Cerebellum (tissue), 4 donors: ENCODE measurements at places on chromosomes 12 and 14.
A peak's percentile ranks its signal among the peaks of the same experiment; 100 is the strongest.

DNA sequence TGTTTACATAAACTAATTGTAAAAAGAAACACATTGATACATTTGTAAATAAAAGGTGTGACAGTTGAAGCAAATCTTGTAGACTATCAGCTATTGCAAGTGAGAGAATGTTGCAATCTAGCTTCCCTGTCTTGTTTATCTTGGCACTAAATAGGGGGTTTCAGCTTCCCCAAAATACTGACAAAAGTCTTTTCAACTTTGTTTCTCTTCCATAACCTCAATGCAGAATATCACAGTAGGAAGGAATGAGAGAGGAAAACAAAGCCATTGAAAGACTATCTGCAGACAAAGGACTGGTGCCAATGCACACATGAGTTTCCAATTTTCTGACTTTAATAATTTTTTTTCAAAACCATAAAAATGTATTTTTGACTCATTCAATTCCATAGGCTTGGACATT, 886.2 kb upstream of the MGAT4C start:
- no peak for DNase-seq

GRCh38 chr12:109489016-109489954, 11.9 kb downstream of the UBE3B start:
- no peak for DNase-seq

DNA sequence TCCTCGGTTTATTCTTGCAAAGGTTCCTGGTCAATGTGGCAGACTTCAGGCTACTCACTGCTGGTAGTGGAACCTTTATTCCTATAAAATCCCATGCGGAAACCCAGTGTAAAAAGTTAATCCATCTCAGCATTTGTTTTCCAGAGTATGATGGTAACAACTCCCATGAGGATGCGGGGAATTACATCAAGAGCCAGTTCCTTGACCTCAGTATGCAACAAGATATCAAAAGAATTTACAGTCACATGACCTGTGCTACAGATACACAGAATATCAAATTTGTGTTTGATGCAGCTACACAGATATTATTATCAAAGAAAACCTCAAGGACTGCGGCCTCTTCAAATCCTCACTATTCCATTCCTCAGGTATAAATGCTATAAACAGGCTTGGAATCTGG, 19.3 kb downstream of the CPM start:
- DNase-seq: no peak

GRCh38 chr12:76462668-76463224, 96.8 kb downstream of the OSBPL8 start:
- DNase-seq: no peak

DNA sequence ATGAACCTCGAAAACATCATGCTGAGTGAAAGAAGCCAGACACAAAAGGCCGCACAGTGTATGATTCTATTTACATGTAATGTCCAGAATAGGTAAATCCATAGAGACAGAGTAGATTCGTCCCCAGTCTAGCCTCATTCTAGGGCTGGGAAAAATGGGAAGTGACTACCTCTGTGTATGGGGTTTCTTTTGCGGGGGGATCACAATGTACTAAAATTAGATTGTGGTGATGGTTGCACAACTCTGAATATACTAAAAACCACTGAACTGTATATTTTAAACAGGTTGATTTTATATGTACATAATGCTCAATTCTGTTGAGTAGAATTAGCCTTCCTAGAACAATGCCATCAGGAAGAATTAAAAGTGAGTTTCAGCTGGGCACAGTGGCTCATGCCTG, 6.3 kb upstream of the RILPL2 start:
- no peak for DNase-seq

GRCh38 chr12:1799882-1800400, 20.4 kb upstream of the LRTM2 start:
- no peak for DNase-seq

GRCh38 chr12:122471324-122472226, 29.2 kb downstream of the ZCCHC8 start:
- DNase-seq: peak; percentile 66

GRCh38 chr12:102478405-102479098, 1.8 kb downstream of the IGF1 start:
- no peak for DNase-seq

DNA sequence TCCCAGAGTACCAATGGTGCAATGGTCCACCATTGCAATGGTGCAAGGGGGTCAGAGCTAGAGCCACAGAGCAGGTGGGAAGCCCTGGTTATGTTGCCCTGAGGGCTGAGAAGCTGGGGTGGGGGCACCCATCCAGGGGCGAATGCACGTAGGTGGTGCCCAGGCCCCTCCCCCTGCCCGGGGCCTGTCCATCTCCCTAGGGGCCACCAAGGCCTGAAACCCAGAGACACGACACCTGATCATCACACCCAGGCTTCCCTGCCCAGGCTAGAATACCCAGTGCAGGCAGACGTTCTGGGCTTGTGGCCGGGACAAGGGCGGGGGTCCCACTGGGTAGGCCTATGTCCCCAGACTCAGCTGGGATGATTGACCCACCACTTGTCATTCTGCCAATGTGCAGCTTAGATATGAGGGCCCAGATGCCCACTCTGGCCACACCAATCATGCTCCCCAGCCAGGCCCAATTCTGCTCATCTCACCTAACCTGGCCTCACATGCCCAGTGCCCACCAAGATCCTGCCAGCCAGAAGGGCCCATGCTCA, 83.2 kb downstream of the ALG10 start:
- no peak for DNase-seq

GRCh38 chr14:71398450-71398849, 491.2 kb downstream of the PCNX1 start:
- no peak for DNase-seq

DNA sequence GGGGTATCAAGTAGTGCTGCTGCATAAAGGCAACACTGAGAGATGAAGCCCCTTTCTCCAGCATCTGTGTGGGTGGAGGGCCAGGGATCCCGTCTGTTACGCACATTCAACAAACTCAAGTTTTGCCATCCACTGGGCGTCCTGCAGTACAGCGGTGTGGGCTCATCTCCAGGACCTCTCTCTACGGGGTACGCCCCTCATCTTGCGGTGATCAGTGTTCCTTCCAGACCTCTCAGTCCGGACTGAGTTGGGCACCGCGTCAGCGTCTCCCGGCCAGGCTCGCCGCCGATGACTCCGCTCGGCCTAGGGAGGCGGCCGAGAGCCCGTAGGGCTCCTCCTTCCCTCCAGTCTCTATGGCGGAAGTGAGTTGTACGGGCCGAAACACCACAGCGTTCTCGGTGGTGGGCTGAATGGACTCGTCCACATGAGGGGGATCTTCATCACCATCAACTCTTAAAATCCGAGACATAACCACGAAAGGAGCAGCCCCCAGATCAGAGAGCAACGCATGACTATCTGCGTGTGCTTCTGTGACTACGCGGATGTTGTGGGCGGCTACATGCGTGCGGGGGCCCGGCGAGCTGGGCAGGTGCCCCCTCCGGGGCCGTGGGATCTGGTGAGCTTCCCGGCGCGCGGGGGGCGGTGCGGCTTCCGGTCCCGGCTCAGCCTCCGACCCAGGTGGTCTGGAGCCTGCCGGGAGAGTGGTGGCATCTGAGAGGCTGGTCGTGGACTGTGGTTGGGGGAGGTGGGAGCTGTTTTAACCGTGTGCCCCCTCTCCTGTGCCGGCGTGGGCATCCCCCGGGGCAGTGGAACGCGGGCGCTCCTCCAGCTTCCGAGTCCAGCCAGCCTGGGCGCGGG, at the start of gene ATG101:
Gene ATG101, plus strand, starts transcription at position 652 of the 858 bp plus-strand sequence. CDS start 3,673 bp downstream, outside the sequence.
- peak; percentile 94 for DNase-seq

DNA sequence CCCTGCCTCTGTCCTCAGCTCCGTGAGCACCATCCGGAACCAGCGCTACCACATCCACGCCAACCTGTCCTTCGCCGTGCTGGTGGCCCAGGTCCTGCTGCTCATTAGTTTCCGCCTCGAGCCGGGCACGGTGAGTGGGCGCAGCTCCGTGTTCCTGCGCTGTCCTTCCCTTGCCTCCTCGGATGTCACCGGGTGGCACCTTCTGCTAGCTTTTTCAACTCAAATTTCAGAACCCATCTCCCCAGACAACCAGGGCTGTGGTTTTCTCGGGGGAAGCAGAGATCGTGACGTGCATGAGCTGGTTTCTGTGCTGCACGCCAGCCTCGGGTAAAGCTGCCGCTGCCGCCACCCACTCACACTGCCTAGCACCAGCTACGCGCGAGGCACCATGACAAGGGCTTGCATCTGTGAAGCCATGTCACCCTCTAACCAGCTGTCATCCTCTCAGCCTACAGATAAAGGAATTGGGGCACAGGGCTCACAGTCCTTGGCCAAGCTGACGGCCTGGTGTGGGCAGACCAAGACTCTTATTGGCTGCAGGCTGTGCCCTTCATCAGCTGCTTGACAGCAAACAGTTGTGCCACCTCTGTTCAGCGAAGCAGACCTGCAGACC, 152.1 kb downstream of the ADGRD1 start:
- no peak for DNase-seq

DNA sequence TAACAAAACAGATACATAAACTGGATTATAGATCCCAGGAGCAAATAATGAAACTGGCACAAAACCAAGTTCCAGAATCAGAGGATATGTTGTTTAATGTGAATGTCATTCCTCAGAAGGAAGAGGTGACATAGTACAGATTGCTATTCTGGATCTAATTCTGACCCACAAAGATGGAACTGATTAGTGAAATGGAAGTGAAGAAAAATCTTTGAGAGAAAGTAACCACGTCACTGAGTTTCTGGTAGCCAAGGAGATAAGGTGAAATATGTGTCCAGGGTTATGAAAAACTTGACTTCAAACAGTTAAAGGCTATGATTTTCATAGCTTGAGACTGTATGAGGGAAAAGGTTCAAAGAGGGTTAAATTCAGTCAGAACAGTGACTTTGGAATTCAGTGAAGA, 8.3 kb downstream of the OR10AD1 start:
- DNase-seq: no peak

DNA sequence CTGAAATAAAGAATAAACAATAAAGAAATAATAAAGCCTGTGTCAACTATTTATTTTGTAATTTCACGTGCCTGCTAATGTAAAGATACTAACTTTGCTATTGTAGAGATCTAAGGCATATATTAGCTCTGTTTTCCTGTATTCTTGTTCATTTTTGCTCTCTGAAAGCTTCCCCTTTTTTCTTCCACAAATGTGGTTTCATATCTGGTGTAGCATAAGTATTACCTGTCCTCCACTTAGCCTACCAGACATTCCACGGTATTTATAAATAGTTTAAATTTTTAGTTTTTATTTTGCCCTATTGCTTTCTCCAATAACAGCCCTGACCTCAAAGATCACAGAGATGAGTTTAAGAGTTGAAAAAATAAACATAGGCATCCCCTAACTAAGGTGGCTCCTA, 92.6 kb upstream of the ATP2B1 start:
- no peak for DNase-seq

DNA sequence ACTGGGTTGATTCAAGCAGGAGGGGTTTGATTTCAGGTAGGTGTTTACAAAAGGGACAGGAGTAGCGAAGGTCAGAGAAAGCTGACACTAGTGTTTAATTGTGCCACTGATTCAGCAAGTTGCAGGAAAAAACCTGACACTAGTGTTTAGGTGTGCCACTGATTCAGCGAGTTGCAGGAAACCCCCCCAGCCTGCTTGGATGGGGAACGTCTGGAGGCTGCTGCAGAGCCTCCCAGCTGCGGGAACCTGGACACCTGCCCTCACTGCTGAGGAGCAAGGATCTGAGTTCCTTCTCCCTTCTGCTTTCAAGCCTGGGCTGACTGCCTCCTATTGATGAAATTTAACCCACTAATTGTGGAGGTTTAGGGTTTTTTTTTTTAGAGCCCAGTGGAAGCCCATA, 84.2 kb downstream of the AVPR1A start:
- peak; percentile 2 for DNase-seq

DNA sequence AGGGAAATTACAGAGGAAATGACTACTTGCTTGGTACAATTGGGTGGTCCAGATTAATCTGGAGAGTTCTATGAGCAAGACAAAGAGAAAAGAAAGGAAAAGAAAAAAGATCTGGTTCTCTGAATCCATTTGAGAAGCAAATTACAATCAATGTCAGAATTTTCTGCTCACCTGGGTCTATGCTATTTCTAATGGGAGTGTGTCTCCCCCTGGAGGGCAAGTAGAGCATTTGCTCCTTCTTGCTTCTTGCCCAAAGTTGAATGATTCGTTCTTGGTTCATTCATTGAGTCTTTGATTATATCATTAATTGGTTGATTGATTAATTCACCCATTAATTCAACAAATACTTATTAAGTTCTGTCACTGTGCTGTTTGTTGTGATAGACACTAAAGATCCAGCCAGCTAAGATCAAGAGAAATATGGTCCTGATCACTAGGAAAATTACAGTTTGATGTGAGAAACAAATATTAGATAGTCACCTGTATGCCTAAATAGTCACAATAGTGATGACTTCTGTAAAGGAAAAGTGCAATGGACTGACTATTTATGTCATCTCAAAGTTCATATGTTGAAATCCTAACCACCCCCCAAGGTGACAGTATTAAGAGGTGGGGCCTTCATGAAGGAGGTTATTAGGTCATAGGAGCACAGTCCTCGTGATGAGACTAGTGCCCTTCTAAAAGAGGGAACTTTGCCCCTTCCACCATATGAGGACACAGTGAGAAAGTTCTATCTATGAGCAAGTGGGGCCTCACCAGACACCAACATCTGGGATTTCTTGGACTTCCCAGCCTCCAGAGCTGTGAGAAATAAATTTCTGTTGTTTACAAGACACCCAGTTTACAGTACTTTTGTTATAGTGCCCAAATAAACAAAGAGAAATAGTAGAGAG, 8.0 kb upstream of the ASB8 start:
- DNase-seq: peak; percentile 66

DNA sequence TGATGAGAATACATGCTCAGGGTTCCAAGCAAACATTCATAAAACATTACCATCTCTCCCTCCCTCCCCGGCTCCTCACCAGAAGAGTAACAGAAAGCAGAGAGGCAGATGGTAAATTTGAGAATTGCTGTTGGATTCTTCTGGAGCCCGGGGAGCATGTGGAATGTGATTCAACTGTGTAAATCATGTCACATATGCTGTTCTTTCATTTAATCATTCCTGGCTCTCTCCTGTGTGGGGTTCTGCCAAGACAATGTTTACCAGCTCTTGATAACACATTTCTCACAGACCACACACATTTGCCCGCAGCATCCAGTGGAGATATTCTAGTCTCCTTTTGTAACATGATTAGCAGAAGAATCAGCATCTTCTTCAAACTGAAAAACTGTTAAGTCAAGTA, 23.4 kb upstream of the NR2C1 start:
- peak; percentile 85 for DNase-seq

GRCh38 chr14:19754172-19754571, 10.8 kb downstream of the OR4Q3 start:
- DNase-seq: no peak

GRCh38 chr14:67733616-67734015, 31.9 kb downstream of the RDH12 start:
- DNase-seq: no peak

DNA sequence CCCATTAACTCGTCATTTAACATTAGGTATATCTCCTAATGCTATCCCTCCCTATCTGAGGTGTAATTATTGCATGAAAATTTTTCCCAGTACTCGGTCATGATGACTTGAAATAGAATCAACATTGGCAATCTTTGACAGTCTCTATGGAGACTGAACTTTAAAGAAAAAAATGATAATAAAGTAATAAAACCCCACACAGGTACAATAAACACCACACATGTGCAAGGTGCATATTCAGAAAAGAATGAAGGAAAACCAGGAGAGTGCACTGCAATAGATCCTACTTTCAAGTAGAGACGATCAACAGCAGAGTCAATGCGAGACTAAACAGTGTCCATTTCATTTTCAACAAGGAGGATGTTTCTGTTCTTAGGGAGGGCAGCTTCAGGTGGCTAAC, 1253.8 kb upstream of the TMEM132C start:
- no peak for DNase-seq
